ENCODE measurements at places on chromosomes 16 and 17.

GRCh38 chr16:53346-54236, at the start of the genes POLR3K and SNRNP25:
POLR3K (minus strand) TSS chr16:53608; CDS start chr16:53586, 22 bp downstream.
SNRNP25 (plus strand) TSS chr16:53828; CDS start chr16:54017, 189 bp downstream.
- peak; percentile 100 for DNase-seq

DNA sequence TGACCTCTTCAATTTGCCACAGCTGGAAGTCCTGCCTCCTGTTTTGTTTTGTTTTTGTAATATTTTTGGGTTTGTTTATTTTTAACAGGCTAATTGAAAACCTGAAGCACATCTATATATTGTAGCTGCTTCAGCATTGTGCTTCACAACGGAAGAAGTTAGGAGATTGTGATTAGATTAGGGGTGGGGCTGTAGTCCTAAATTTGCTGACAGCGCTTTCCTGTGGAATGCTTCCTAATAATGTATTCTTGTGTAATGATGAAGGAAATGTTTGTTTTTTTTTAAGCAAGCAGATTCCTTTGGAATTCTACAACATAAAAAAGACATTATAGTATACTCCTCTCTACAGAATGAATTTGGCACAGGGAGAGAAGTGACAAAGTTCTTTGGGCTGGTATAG, 70.1 kb downstream of the NLK start:
- peak; percentile 48 for DNase-seq

DNA sequence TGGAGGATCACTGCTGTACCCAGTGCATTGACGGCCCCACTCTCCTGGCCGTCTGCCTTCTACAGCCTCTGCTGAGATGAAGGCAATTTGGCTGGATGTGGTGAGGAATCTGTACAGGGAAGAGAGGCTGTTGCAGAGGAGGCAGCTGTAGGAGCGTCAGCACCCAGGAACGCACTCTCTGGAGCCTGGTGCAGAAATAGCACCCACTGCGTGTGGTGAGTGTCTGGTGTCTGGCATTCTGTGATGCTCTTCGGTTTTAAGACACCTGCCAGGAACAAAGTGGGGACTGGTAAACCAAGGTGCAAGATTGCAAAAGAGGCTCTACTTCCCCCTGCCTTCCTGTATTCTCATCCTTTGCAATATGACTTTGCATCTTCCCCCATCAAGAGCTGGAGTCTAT, 187.5 kb upstream of the SDK2 start:
- no peak for DNase-seq

- DNase-seq, result peak; percentile 45
Observed at GRCh38 chr16:47018223-47018891, 44.9 kb upstream of the DNAJA2 start.
